Activated T-cell treated with anti-CD3 and anti-CD28 coated beads, Interleukin-2, amount 50 U/mL, for 4 hours (primary cell): ENCODE measurements at places on chromosomes 13 and 19.

DNA sequence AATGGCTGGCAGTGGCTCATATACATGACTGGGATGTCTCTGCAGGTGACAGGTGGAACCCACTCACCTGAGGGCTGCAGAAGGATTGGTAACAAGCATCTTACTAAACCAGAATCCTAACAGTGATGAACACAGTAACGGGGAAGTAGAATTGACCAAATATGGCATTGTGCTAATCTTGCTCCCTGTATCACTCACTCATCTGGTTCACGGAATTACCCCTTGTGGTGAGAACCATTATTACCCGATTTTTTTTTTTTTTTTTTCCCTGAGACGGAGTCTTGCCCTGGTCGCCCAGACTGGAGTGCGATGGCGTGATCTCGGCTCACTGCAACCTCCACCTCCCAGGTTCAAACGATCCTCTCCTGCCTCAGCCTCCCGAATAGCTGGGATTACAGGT is 69.5 kb downstream of the PTPRS start:
- DNase-seq: no peak

DNA sequence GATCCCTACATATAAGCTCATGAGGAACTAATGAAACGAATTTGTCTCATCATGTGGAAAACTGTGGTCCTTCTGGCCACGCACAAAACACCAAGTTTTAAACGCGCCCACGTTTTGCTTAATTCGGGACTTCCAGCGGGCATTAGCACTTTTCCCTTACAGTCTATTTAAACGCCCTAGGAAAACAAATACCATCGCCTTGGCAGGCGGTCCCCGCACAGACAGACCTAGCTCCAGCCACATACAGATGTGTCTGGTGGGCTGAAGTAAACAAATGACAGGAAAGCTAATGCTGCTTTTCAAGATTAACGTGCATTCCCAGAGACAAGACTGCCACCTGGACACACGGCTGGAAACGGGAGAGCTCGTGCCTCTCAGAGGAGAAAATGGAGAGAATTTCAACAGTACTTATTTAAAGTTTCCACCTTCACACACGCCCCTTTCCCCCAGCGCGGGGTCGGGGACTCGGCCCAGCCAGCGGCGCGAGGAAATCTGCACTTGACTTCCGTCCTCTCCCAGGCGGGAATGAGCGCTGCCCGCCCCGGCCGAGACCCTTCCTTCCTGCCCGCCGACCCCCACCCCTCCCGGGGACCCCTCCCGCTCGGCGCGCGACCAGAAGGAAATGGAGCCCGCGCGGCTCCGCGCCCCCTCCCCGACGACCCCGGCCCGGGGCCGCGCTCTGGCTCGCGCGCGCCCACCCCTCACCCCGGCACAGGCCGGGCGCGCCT is 931 bp downstream of the USP12 start:
- peak; percentile 23 for DNase-seq

DNA sequence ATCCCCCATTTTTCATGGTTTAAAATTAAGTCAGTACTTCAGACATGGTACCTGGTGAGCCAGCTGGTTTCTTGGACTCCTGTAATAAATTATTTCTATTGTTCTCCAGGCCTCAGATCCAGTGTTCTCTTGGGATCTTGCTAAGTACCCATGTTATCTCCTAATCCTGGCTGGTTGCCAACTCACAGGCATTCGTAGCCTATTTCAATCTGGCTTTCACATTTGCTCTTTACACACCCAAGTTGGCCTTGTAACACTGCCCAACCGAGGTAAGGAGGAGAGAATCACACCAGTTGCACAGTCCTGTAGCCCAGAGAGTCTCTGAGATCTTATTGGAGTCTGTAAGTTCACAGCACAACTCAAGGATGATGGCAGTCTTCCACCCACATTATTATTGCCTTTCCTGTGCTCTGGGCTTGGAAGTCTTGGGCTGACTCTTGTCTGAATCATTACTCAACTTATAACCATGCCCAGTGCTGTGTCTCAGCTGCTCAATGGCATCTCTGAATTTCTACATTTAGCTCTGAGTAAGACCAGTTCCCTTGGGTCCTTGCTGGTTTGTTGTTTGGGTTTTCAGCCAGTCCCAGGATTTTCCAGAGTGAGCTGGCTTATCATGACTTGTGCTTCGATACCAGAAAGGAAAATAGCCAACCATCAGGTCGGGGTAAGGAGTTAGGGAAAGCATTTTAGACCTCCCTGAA is 76.6 kb upstream of the KLF12 start:
- no peak for DNase-seq

- no peak for DNase-seq
Measured at GRCh38 chr19:32104850-32105235, 240.6 kb upstream of the ZNF507 start.

GRCh38 chr19:45463241-45463640 is 4.6 kb upstream of the FOSB start:
- no peak for DNase-seq

- DNase-seq: no peak
Measured at GRCh38 chr13:74061926-74062595, 72.1 kb downstream of the KLF12 start.

- DNase-seq: no peak
Measured at GRCh38 chr19:32165750-32166149, 179.7 kb upstream of the ZNF507 start.

DNA sequence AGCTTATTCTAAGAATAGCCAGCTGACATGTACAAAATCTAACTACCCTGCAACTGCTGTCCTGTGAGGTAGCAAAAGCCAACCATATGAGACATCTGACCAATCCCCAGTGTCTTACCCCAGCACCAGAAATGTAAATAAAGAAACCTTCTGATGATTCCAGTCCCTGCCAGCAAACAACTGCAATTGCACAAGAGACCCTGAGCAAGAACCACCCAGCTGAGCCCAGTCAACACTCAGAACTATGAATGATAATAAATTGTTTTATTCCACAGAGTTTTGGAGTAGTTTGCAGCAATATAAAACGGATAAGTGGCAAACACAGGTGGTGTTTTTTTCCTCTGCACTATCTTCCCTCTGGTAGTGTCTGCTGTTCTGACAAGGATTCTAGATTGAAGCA is 94.9 kb downstream of the ERCC5 start:
- DNase-seq: no peak

DNA sequence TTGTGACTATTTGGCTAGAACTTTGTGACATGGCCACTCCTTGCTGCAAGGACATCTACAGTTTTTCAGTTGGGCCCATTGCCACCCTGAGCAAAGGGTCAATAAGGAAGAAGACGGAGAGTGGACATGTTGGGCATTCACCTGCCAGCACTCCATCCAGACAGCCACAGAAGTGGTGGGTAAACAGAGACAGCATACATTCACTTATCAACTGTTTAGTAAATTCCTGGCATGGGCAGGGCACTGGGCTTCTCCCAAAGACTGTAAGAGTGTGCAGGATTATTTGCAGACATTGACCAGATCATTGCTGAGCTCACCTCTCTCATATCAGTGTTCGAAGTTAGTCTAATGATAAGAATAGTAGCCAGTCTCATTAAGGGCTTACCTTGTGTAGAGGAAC is 29.2 kb downstream of the SIPA1L3 start:
- DNase-seq: no peak
